ENCODE measurements at places on chromosomes 11 and 22.

GRCh38 chr11:116825434-116825833 lies 2.3 kb upstream of the APOA4 start:
- DNase-seq, result no peak

GRCh38 chr11:73359341-73359740 lies 16.9 kb upstream of the RELT start:
- peak; percentile 74 for DNase-seq

GRCh38 chr11:64632654-64633053 lies 41.6 kb downstream of the SLC22A12 start:
- no peak for DNase-seq

- DNase-seq, result no peak
These were observed 8.2 kb upstream of the BACE1-AS start for GRCh38 chr11:117282956-117283355.

DNA sequence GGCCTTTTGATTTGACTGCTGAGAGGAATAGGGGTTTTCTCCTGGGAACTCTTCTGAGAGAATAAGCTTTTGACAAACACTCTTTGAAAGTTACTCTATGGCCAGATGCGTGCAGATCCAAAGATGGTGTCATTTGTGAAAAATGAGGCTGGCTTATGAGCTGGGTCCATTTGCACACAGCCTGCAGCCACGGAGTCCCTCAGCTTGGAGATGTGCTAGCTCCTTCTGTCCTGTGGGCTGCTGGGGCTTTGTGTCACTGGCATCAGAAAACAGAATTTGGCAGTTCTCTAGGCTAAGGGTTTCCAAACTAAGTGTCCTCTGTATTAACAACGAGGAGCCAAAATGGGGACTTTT lies 702.4 kb downstream of the NTM start:
- no peak for DNase-seq

- no peak for DNase-seq
These were observed 38.3 kb upstream of the LRRC55 start for GRCh38 chr11:57143459-57143858.

GRCh38 chr11:65225279-65226102 lies 36.3 kb upstream of the POLA2 start:
- DNase-seq, result peak; percentile 73

DNA sequence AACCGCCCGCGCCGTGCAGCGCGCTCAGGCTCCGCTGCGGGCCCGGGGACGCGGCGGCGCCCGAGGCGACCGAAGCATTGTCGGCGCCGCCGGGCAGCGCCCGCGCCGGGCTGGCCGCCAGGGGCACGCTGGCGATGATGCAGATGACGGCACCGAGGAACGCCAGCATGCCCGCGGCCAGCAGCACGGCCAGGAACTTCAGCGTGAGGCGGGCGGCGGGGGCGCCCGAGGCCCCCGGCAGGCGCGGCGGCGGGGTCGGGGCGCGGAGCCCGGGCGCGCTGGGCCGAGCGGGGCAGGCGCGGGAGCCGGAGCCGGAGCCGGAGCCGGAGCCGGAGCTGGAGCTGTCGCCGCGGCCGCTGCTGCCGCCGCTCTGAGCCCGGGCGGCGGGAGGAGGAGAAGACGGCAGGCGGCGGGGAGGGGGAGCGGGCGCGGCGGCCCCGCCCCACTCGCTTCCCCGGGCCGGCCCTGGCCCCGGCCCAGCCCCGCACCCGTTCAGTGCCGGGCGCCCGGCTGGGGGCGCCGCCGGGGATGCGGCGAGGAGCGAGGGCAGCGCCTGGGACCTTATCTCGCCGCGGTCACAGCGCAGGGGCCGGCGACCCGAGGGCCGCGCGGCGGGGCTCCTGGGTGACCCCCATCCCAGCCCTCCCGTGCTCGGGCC lies at the start of gene NPTXR:
Gene NPTXR (minus strand): TSS at position 372 of the 658 bp plus-strand sequence.
- peak; percentile 78 for DNase-seq

DNA sequence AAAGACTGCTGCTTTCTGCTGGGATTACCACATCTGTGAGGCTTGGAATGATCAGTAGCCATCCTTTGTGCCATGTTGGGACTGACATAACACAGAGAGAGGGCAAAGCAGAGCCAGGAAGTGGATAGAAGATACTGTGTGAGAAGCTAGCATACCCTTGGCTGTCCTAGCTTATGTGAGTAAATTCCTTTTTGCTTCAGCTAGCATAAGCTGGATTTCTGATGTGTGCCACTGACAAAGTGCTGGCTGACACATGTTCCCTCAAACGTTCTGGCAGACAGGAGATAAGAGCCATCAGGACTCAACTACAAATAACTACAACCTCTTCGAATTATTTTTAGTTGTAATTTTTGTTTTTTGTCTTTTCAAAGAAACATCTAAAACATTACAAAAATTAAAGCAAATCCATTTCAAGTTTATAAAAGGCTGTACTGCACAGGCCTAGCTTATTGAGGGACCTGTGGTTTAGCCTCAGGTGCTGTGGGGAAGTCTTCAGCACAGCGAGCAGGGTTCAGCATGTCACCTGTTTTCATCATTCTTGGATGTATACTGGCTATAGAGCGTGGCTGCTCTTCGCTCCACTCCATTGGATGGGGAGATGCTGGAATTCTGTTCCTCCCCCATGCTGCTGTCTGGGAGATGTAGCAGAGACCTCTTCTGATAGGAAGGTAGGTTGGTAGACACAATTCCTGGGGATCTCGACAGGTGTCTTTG lies 120.9 kb downstream of the SWAP70 start:
- DNase-seq, result no peak

DNA sequence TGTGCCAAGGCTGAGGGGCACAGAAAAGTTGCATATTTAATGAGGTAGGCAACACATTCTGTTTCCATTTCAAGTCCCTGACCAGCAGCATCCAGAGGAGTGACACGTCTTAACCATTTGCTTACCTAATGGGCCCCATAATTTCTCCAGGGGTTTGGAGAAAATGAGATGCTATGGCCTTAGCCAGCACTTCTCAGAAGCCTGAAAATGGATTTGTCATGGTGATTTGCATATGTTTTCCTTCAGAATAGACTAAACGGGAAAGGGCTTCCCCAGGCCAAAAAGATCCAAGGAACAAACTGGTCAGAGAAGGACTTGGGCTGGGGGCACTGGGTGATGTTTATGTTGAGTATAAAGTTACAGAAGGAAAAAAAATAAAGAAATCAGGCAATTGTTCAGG lies 16.7 kb downstream of the CSRP3 start:
- no peak for DNase-seq

- DNase-seq, result no peak
These were observed 2.9 kb downstream of the SCARF2 start for GRCh38 chr22:20434773-20435172.

DNA sequence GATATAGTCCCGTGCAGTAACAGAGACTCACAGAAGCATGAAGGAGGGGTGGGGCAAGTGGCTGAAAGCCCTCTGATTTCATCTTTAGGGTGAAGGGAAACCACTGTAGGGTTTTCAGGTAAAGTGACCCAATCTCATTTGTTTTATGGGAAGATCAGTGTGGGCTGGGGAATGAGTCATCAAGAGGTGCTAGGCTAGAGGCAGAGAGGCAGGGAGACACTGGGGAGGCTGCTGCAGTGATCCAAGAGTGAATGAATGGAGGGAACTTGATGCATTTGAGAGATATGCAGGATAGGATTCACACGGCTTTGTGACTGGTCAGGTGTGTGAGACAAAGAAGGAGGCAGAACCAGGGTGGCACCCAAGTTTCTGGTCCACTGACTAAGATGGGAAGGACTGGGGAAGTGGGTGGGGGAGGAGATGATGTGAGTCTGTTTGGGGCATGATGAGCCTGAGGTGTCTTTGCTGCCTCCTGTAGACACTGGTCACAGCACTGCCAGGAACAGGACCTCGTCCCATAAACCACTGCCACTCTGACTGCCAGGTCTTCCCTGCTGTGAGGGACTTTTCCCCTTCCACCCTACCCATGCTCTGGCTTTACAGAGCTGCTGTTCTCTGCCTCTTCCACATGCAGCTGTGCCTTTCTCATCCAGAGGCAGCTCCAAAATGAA lies 239.0 kb downstream of the TENM4 start:
- DNase-seq, result no peak

DNA sequence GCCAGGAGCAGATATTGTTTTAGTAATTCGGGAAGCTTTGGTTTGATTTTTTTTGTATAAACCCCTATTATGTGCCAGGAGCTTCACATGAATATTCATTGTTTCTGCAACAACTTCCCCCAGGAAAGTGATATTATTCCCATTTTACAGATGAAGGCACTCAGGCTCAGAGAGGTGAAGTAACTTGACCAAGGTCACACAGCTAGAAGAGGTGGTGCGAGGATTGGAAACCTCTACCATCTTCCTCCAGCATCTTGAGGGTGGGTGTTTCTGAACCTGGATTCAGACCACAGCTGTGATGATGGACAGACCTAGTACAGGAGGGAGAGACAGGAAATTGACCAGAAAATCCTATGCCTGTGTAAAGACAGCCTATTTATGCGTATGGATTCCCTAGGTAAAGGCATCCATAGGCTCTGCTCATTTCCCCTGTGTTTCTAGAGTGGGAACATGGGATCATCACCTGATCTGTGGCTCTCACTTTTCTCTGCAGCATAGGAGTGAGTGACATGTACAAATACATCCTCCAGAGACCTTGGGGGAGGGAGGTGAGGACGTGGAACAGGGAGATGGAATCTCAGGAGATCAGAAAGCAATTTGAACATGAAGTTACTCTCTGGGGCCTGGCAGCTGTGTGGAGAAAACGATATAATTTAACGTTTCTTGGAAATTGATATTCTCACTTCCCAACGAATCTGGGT lies 81.4 kb downstream of the TSPAN18 start:
- DNase-seq, result no peak

GRCh38 chr22:38843201-38843656 lies 599 bp downstream of the NPTXR start:
- peak; percentile 71 for DNase-seq

DNA sequence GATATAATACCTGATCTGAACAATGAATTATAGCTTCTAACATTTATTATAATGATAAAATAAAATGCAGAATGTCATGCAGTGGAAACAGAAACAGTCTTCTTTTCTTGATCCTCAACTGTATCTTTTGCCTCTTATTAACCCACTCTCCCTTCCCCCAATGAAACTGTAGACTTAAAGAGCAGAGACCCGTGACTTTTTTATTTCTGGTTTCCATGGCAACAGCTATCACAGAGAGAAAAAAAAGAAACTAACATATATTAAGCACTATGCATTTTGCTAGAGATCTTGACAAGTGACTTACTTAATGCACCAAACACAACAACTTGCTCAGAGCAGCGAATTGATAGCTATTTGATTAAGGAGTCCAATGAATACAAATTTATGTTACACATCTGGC lies 69.3 kb downstream of the RAB38 start:
- no peak for DNase-seq

GRCh38 chr11:117936973-117937372 lies 7.8 kb upstream of the TMPRSS13 start:
- no peak for DNase-seq

DNA sequence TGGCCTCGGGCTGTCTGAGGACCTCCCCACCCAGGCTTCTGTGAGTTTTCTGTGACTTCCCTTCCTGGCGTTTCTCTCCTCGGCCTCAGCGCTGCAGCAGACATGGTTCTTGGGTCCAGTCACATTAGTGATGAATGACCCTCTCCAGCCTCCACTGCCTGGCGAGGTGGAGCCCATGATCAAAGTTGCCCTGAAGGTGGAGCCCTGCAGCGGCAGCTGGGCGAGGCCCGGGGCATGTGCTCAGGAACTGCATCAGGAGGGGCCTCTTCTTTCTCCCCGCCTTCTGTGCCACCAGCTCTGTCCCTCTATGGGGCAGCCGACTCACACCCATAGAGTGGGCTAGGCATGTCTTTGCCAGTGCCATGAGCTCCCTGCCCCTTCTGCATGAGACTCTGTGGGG lies 1079.7 kb downstream of the TBC1D22A start:
- DNase-seq, result no peak

DNA sequence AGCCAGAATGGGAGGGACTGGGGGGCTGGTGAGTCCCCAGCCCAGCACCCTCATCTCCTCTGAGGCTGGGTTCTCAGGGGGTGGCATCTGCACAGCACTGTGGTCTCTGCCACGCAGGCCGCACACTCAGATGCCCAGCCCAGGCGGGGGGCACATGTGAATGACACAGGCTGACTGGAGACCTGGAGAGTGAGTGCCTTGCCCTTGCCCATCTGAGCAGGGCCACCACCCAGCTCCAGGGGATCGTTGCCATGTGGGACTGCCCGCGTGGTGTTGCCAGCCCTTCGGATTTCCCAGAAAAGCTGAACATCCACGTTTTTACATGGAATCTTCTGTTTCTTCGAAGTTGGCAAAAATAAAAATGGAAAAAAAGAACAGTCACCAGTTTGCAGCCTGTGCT lies 18.9 kb downstream of the PRDM11 start:
- DNase-seq, result no peak

- DNase-seq, result no peak
These were observed 719.1 kb upstream of the ANO3 start for GRCh38 chr11:25612806-25613205.

GRCh38 chr22:46104881-46105493 lies 45.3 kb upstream of the PPARA start:
- DNase-seq, result no peak

- peak; percentile 34 for DNase-seq
These were observed 540 bp downstream of the MEN1 start for GRCh38 chr11:64809781-64810241.

DNA sequence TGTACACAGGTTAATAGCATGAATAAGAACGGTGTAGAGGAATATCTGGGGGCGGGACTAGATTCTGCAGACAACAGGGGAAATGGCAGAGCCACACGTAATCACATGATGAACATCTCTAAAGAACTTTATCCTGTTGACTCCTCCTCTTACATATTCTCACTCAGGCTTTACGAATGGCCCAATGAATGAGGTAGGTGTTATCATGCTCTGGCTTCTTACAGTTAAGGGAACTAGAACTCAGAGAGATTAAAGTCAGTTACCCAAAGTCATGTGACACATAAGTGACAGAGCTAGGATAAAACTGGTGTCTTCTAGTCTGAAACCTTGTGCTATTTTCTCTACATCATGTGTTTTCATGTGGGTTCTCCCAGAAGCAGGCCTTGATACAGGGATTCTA lies 49.0 kb upstream of the BMAL1 start:
- no peak for DNase-seq

GRCh38 chr11:128988242-128988970 lies 45.7 kb upstream of the TP53AIP1 start:
- DNase-seq, result no peak

DNA sequence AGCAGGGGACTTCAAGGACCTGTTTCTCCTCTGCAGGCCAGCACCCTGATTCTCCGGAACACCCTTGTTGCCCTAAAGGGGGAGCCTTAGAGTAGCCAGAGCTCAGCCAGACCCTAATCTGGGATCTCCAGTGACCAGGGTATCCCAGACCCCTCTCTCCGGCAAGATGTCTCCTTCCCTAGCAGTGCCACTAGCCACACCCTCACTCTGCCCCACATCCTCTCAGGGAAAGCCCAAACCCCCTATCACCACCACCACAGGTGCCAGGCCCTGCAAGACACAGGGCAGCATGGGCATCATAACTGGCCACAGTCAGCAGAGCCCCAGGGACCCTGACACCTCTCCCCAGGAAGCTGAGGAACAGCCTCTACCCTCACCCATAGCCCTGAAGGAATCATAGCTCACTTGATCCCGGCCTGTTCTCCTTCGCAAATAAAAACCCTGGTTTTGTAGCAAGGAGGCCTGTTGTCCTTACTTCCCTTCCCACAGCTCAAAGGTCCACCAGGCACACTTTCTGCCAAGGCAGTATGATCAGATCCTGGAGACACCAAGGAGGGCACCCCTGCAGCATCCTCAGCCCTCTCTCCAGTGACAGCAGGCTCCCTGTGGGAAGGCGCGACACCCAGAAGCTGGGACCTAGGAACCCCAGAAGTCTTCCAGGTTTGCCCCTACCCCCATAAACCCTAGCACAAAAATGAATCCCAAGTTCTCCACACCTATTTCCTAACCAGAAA lies 4.6 kb downstream of the CFL1 start:
- DNase-seq, result no peak

GRCh38 chr22:28608546-28608945 lies 71.1 kb downstream of the TTC28 start:
- no peak for DNase-seq
